ENCODE measurements at places on chromosomes 2 and 18.

DNA sequence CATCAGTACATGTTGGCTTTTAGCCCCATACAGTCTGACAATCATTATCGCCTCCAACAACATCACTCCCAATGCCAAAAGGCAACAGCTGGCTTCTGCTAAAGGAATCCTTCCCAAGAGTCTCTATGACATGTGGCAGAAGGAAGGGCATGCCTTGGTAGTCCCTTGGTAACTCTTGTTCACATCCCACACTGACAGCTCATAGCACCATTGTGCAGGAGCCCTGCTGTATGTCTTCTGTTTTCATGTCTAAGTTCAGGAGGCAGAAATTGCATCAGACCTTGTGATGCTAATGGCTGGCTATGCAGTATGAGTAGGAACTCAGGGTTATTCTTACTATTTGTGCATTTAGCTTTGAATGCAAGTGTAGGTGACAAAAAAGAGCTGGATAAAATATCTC is 392.1 kb downstream of the PTH2R start:
- DNase-seq: no peak

DNA sequence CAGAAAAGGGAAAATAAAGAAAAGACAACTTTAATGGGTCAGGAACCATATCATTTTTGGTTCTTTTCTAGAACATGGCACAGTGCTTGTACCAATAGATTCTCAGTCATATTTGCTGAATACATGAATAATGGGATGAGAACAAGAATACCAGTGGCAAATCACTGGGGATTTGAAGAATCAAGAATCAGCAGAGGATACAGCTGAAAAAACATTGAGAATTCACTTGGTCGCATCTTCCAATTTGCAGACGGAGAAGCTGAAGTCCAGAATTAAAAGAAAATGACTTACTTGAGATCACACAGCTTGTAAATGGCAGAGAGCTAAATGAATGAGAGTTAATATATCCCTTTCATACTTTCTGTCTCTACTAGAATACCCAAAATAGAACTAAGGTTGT is 362.2 kb downstream of the RAD51AP2 start:
- DNase-seq: no peak

- DNase-seq: no peak
These were observed 28.8 kb downstream of the BCL2 start for GRCh38 chr18:63290821-63291200.

DNA sequence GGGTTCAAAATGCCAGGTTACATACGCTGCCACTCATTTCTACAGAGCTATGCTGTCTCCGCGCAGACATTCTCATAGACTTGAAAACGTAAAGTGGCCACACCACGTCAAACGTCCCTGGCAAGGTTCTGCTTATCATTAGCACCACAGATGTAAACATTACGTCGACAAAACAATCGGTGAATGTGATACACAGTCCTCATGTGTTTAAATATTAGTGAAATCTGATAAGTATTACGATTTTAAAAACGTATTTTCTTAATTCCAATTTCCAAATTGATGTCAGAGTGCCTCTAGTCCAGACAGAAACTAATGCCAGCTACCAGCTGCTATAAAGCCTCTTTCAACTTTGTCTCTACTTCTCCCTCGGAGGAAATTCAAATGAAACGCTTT is 1.2 kb downstream of the STK17B start:
- DNase-seq: peak; percentile 67

DNA sequence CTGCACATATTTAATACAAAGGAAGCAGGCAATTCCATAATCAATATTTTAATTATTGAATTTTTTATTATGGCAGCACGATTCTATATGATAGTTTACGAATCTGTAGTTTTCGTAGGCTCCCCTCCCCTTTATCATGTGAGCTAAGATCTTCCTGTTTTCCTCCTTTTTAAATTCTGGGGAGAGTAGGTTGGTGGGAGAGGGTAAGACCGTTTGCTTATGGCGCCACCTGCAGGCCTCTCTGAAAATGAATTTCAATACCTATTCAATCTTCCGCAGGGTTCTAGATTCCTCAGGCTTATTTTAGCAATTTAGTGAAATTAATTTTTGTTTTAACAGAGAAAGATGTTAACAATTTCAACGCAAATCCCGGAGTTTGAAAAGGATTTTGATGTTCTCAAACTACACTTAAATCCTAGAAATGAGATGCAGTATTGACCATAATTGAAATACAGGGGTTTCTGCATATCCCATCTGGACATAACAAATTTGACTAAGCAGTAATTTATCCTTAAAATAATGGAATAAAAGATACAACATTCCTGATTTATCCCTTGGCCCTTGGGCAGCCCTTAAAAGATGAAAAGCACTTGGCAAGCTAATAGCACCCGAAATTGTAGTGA is 12.8 kb upstream of the GBX2 start:
- peak; percentile 32 for DNase-seq

DNA sequence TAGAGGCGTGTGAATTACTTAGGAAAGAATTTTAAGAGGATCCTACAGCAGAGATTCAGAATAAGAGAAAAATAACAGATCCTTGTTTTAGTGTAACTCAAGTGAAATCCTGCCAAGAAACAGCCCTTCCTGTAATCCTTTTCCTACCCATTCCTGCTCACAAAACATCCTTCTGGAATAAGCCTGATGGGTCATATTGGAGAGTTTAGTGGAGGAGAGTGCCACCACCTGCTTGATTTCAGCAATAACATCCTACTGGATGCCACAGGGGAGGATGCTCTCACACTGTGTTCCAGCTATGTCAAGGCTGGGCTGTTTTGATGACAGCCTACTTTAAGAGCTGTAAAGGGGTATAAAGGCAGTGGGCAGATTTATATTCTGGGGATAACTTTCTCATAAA is 54.8 kb upstream of the CCDC178 start:
- DNase-seq: no peak

DNA sequence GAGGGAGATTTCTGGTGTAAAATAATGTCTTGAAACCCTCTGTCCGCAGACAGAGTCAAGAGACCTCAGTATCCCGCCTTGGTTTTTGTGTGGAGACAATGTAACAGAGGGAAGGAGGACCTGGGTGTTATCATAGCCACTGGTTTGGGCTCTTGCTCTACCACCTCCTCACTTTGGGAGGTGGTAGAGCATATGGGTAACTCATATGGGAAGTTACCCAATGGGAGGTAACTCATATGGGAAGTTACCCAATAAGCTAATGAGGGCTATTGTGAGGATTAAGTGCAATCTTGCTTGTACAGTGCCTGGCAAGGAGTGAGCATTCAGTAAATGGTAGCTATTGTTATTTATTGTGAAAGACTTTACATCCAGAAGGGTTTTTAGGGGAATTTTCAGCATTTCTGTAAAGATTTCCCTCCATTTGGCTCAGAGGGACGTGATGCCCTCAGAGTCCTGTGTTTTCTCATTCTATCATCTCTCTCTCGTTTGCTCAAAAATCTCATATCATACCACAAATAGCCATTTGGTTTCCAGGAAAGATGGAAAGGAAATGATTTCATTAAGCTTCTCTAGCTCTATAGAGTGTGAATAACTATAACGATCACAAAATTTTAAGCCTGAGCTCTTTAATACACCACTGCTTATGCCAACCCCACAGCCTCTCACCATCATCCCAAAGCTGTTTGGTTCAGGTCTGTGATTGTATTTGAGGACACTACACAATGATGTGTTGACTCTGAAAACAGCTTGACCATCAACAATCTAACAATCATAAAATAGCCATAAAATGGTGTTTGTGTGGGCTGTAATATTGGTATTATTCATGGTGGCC is 307.7 kb downstream of the STK39 start:
- no peak for DNase-seq

- no peak for DNase-seq
These were observed 103.7 kb downstream of the LPIN1 start for GRCh38 chr2:11850082-11850481.

GRCh38 chr18:24404591-24404990 is 7.0 kb upstream of the OSBPL1A start:
- DNase-seq: no peak

GRCh38 chr2:150357770-150358467 is 129.5 kb downstream of the RND3 start:
- no peak for DNase-seq

DNA sequence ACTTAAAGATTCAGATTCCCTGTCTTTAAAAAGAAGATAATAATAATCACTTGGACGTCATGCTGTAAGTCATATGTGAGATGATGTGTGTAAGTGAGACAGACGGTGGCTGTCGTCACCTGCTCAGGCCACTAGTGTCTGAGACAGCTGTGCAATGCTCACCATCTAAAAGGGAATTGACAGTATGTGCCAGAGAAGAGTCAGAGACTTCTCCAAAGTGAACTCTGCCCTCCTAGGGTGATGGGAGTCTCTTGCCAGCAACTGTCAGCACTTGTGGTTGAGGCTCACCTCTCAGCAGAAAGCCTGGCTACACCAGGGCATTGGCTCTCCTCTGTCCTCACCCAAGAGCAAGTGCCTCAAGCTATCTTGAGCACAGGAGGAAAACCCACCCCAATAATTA is 131.6 kb upstream of the DNAJC10 start:
- no peak for DNase-seq

- DNase-seq: peak; percentile 90
These were observed 48.2 kb downstream of the TWIST2 start for GRCh38 chr2:238895891-238896600.

DNA sequence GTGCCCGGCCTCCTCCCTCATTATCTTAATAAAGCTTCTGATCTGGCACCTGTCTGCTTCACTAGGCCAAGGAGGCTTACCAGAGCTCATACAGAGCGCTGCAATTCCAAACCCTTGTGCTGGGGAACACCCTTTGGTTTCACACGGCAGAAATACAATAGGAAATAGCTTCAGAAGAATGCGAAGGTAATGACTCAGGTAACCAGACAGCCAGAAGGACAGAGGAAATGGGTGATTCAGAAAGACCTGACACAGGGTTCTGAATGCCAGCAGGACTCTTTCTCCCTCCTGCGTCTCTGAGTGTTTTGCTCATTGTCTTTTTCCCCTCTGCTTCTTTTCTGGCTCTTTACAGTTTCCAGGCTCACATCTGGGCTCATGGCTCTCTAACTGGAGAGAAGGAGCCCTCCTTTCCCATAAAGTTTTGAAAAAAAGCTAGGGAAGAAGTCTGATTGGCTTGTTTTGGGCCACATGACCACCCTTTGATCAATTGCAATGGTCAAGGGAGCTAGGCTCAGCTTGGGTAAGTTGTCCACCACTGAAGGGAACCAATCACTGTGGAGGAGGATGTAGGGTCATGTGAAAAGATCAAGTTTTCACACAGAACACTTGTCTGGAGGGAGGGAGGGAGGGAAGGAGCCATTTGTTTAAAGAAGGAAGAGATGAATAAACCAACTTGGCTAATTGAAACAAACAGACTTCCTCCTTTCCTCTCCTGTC is 90.5 kb upstream of the UPP2 start:
- DNase-seq: no peak

GRCh38 chr2:168210895-168211570 is 36.4 kb downstream of the STK39 start:
- peak; percentile 62 for DNase-seq

GRCh38 chr18:35029103-35029502 is 12.1 kb upstream of the MAPRE2 start:
- DNase-seq: peak; percentile 48

GRCh38 chr2:144454466-144455287 is 65.2 kb downstream of the ZEB2 start:
- DNase-seq: no peak

DNA sequence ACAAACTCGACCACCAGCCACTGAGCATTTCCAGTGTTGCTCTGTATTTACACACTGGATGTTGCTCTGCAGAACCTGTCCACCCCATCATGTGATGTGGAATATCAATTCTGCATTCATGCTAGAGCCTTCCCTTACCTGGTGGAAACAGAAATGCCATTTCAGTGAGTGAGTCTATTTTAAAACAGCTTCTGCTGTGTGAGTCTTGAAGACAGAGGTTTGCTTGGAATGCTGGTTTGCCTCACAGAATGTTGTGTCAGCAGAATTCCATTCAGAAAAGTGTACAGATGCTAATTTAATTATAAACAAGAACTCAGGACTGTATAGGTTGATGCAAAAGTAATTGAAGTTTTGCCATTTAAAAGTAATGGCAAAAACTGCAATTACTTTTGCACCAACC is 118.3 kb downstream of the MAP3K20 start:
- DNase-seq: peak; percentile 48

GRCh38 chr2:120769787-120770120 is 34.1 kb downstream of the GLI2 start:
- no peak for DNase-seq

DNA sequence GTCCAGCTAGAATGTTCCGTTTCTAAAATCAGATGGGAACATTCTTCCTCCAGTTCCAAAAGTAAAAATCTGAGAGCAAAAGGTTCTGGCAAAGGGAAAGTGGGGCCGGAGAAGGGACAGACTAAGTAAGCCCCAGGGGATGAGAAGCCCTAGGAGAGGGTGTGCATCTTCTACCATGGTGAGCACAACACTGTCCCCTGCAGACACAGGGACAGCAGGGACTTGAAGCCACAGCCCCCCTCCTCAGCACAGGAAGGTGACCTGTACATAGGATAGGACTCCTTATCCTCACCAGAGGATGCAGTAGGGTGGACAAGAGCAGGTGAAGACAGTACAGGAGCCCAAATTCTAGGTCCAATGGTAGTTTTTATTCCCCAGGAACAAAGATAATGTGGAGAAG is 12.6 kb upstream of the ATRAID start:
- no peak for DNase-seq

GRCh38 chr18:46767217-46767616 is 10.4 kb upstream of the ST8SIA5 start:
- no peak for DNase-seq

DNA sequence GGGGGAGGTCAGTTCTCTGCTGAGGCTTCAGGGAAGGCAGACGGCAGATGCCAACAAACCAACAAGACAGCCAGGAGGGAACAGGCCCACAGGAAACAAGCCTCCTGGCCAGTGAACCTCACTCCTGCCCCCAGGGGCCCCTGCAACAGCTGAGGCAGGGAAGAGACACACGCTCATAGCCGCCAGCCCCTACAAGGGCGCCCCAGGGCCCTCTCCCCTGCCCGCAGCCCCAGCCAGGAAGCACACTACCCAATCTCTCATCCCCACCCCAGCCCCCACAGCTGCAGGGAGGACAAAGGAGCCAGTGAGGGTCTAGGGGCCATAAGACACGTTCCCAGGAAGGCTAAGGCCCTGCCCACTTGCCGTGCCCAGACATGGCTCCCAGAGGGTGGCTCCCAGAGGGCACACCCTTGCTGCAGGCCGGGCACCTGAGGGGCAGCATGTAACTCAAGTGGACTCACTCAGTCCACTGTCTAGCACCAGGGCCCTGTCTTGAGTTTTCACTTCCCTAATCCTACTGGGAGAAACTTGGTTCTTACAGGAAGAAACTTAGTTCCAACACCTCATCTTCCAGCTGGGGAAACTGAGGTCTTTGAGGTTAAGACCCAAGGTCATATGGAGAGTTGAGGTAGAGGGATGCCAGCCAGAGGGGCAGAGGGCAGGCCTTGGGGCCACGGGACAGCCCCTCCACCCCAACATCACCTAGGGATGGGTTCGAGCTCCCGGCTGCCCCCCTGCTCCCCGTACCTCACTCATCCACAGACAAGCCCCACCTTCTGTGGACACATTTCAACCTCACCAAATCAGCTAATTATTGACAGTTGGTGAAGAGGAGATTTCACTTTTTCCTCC is 37.3 kb downstream of the EMX1 start:
- no peak for DNase-seq

GRCh38 chr2:18332477-18332876 is 228.0 kb downstream of the RDH14 start:
- no peak for DNase-seq
